Esophagus muscularis mucosa (tissue), 4 donors: ENCODE measurements at places on chromosomes 1 and 21. TPM values are rescaled to one million over a fixed set of nuclear protein-coding genes. Genes with fewer than 3 reads are reported as not detected.

The VHLL gene
- total RNA-seq = not detected

DNA sequence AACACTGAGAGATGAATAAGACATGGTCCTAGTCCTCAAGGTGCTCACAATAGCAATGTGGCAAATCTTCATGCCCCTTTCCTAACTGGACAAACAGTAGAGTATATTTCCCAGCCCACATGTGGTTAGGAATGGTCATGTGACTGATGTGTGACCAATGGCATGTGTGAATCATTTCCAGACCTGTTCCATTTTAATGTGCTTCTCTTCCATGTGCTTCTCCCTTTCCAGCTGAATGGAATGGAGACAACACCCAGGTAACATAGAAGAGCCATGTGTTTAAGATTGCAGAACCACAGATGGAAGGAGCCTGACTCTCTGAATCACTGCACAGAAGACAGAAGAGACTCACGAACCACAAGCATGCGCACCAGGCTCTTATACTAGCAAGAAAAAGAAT is 409.9 kb upstream of the NFIA start:
- DNase-seq = no peak

The FBLIM1 gene
- total RNA-seq = 94.5 TPM

The RNF2 gene
- 14.0 TPM for total RNA-seq

The BCAN gene
- 1.0 TPM for total RNA-seq

GRCh38 chr1:116325104-116325503 is 47.9 kb upstream of the ATP1A1 start:
- no peak for DNase-seq
